Stimulated activated CD8-positive, alpha-beta memory T cell treated with anti-CD3 and anti-CD28 coated beads, Interleukin-4, amount 100 ng/mL, for 4 hours (primary cell): ENCODE measurements at places on chromosomes 11 and 22.
A peak's percentile ranks its signal among the peaks of the same experiment; 100 is the strongest.

- DNase-seq, result no peak
These were observed 148.9 kb downstream of the TBC1D22A start for GRCh38 chr22:46911346-46911745.

DNA sequence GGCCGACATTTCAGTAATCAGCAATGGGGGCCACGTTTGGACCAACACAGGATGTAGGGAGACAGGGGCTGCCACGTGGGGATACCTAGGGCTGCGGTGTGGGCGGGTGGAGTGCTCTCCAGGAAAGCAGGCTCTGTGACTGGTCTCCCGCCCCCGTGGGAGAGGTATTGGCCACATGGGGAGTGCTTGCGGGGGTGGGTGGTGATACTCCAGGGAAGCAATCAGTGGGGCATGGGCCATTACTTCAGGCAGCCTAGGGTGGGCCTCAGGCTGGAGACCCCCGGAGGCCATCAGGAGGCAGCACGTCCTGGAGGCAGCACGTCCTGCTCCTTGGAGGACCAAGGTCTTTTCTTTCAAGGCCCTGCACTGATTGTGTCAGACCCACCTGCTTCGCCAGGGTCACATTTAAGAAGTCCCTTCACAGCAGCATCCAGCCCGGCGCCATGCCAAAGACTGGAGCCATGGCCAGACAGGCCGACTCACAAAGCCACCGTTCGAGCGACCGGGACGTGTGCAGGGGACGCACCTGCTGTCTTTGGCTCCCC, 3.0 kb upstream of the MUC2 start:
- no peak for DNase-seq

GRCh38 chr11:32792948-32793475, 1.4 kb downstream of the CCDC73 start:
- peak; percentile 35 for DNase-seq

GRCh38 chr11:99257131-99257530, 236.4 kb downstream of the CNTN5 start:
- DNase-seq, result no peak

- DNase-seq, result no peak
These were observed 64.1 kb upstream of the LMO1 start for GRCh38 chr11:8327761-8328192.

- no peak for DNase-seq
These were observed 4.3 kb downstream of the CLTCL1 start for GRCh38 chr22:19287076-19287707.
